Cardiac muscle cell (in vitro differentiated cells and primary cell): ENCODE measurements at places on chromosomes 4 and X. TPM values are rescaled to one million over a fixed set of nuclear protein-coding genes. Genes with fewer than 3 reads are reported as not detected.

The ERAS gene
- not detected in 2 replicates for total RNA-seq

The DUSP9 gene
- 5.4 and 8.7 TPM in 2 replicates for total RNA-seq

The MGARP gene
- 2.8 and 3.0 TPM in 2 replicates for total RNA-seq

The ZBTB33 gene
- total RNA-seq = 8.9 and 11.4 TPM in 2 replicates

The ADH7 gene
- not detected in 2 replicates for total RNA-seq

The TMEM164 gene
- 28.3 and 70.3 TPM in 2 replicates for total RNA-seq

GRCh38 chr4:101141855-101142254, 205.5 kb downstream of the PPP3CA start:
- H3K36me3 ChIP-seq = no peaks in the 10 kb centered on the region
- no peak overlapping the region for H3K4me3 ChIP-seq
- H3K4me1 ChIP-seq = no peaks in the 10 kb centered on the region
- no peak for DNase-seq
- no peaks in the 10 kb centered on the region for H3K27me3 ChIP-seq

- DNase-seq = peak; percentile 83
- H3K4me1 ChIP-seq = no peaks in the 10 kb centered on the region
- H3K27ac ChIP-seq = no peak overlapping the region
- no peaks in the 10 kb centered on the region for H3K27me3 ChIP-seq
- no peak overlapping the region for H3K4me3 ChIP-seq
These were observed 143.5 kb upstream of the GALNT7 start for GRCh38 chr4:173025131-173025530.

DNA sequence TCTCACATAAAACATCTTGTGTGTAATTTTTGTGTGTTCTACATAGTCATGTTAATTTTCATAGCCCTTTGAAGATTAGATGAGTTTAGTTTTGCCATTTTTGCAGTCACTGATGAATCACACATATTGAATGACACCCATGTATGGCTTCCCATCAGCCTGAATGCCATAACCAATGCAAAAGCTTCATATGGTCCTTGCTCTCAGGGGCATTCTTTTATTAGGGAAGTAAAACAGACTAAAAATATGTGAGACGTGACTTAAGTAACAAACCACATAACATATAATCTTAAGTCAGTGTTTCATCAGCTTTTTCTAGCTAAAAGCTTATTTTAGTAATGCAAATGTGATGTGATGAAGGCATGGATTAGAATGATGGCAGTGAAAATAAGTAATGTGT, 8.2 kb downstream of the SLC25A4 start:
- no peak overlapping the region for H3K4me3 ChIP-seq
- H3K4me1 ChIP-seq = peaks cover 2% of the 10 kb centered on the region
- H3K27ac ChIP-seq = peak overlapping the region; percentile 11
- DNase-seq = no peak

DNA sequence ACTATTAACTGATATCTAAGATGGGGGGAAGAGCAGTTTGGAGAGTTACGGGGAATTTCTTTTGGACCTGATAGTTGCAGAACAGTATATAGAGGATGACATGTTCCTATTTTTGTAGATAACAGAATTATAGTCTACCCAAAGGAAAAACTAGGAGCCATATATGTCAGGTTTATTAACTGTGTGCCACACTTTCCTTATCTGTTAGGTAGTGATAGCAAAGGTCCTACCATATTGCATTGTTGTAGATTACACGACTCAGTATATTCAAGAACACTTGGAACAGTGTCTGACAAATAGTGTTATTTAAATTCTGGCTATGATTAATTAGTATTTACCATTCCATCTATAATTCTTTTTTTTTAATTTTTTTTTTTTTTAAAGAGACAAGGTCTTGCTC, 175.3 kb downstream of the NR3C2 start:
- no peak for DNase-seq
- no peak overlapping the region for H3K27ac ChIP-seq
- no peaks in the 10 kb centered on the region for H3K4me1 ChIP-seq
- H3K27me3 ChIP-seq = no peaks in the 10 kb centered on the region
- H3K4me3 ChIP-seq = no peak overlapping the region
- no peaks in the 10 kb centered on the region for H3K36me3 ChIP-seq

DNA sequence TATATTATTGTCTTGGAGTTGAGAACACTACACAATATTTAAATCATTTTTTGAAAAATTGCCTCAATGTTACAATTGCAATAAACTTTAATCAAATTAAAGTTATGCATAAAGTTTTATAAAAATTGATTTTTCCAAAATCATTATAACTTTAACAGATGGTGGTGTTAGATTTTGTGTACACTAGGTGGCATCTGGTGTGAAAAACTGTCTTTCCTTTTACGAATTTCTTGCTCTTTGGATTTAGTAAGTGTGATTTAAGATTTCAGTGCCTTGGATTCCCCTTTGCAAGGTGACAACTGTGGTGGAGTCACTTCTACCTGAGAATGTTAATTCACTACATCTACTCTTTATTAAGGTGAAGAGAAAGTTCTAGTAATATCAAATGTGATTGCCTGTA, 91.6 kb downstream of the AREG start:
- no peaks in the 10 kb centered on the region for H3K36me3 ChIP-seq
- no peaks in the 10 kb centered on the region for H3K27me3 ChIP-seq
- peak; percentile 56 for DNase-seq
- H3K4me1 ChIP-seq = no peaks in the 10 kb centered on the region
- H3K27ac ChIP-seq = no peak overlapping the region
- no peak overlapping the region for H3K4me3 ChIP-seq

- no peak overlapping the region for H3K4me3 ChIP-seq
- DNase-seq = peak; percentile 41
- H3K27me3 ChIP-seq = no peaks in the 10 kb centered on the region
- no peaks in the 10 kb centered on the region for H3K36me3 ChIP-seq
- H3K4me1 ChIP-seq = no peaks in the 10 kb centered on the region
- H3K27ac ChIP-seq = no peak overlapping the region
These were observed 81.4 kb downstream of the RBM47 start for GRCh38 chr4:40548256-40548655.

DNA sequence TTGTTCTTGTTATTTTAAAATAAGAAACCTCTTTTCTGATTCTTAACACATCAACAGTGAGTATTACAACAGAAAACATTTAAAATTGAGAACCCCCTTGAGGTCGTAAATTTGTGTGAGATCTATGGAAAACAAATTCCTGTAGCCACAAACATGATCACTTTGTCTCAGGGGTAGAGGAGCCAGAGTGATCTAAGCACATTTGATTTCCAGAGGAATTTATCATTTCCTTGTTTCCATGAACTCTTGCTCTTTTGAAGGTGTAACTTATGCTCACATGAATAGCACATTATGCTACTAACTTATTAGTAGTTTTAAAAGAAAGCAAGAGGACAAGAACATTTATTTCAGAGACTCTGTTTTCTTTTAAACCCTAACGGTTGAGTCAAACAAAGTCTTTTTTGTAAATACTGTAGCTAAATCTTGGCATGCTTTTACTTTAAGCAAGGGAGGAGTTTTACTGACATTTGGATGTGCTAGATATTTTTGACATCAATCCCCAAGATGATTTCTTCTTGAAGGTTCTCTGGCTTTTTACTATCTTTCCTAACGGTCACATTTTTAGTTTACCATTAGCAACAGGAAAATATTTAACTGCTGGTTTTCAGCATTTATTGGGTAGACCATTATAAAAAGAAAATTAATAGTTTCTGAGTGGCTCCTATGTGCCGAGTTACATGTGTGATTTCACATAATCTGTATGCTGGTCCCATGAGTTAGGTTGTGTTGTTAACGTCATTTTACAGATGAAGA, 27.9 kb upstream of the ZCCHC12 start:
- DNase-seq = peak; percentile 9
- H3K27ac ChIP-seq = no peak overlapping the region
- no peaks in the 10 kb centered on the region for H3K27me3 ChIP-seq
- H3K4me1 ChIP-seq = no peaks in the 10 kb centered on the region

DNA sequence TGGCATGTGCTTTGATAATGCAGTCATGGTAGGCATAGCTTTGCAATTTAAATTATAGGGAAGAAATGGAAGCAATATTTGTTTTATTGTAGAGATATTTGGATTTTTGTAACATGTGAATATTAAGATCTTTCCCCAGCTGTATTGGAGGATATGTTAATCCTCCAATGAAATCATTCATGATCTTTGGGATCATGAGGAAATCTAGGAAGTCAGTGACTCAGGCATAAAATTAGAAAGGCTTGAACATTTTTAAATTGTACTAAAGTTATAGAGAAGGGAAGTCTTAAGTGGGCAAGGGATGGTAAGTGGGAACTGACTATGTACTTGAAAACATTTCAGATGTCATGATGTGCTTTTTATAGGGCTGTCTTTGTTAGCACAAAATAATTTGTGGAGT, 46.8 kb downstream of the FIP1L1 start:
- H3K36me3 ChIP-seq = peaks cover 14% of the 10 kb centered on the region
- no peak for DNase-seq
- peaks cover 34% of the 10 kb centered on the region for H3K4me1 ChIP-seq
- H3K4me3 ChIP-seq = no peak overlapping the region
- no peak overlapping the region for H3K27ac ChIP-seq

GRCh38 chrX:17355976-17356375, 19.0 kb upstream of the NHS start:
- DNase-seq = no peak
- no peaks in the 10 kb centered on the region for H3K36me3 ChIP-seq
- H3K27me3 ChIP-seq = no peaks in the 10 kb centered on the region
- H3K4me3 ChIP-seq = no peak overlapping the region
- H3K27ac ChIP-seq = no peak overlapping the region

DNA sequence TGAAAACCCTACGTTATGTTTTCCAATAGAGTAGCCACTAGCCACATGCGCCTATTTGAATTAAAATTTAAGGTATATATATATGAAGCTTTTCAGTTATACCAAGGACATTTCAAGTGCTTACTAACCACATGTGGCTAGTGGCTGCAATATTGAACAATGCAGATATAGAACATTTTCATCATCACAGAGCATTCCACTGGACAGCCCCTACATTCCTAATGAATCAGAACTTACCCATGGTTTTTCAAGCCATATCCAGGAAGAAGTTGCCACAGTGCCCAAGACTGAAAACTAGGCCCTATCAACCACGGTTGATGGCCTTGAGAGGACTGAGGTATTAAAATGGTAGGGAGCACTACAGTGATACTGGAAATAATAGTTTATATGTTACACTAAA, 29.7 kb downstream of the NEK1 start:
- no peaks in the 10 kb centered on the region for H3K27me3 ChIP-seq
- no peak for DNase-seq
- no peak overlapping the region for H3K27ac ChIP-seq
- H3K4me1 ChIP-seq = no peaks in the 10 kb centered on the region

GRCh38 chrX:29926659-29927058, 288.7 kb upstream of the MAGEB2 start:
- H3K27ac ChIP-seq = no peak overlapping the region
- H3K4me3 ChIP-seq = no peak overlapping the region
- H3K27me3 ChIP-seq = no peaks in the 10 kb centered on the region
- no peaks in the 10 kb centered on the region for H3K4me1 ChIP-seq
- DNase-seq = no peak

GRCh38 chrX:67545036-67545821, 1.4 kb downstream of the AR start:
- no peak overlapping the region for H3K27ac ChIP-seq
- H3K36me3 ChIP-seq = no peaks in the 10 kb centered on the region
- no peaks in the 10 kb centered on the region for H3K4me1 ChIP-seq
- peaks cover 41% of the 10 kb centered on the region for H3K27me3 ChIP-seq
- peak overlapping the region; percentile 33 for H3K4me3 ChIP-seq

GRCh38 chr4:6177587-6178197, 22.7 kb downstream of the JAKMIP1 start:
- no peaks in the 10 kb centered on the region for H3K4me1 ChIP-seq
- no peak for DNase-seq
- no peaks in the 10 kb centered on the region for H3K36me3 ChIP-seq
- no peaks in the 10 kb centered on the region for H3K27me3 ChIP-seq
- H3K4me3 ChIP-seq = no peak overlapping the region
- no peak overlapping the region for H3K27ac ChIP-seq

DNA sequence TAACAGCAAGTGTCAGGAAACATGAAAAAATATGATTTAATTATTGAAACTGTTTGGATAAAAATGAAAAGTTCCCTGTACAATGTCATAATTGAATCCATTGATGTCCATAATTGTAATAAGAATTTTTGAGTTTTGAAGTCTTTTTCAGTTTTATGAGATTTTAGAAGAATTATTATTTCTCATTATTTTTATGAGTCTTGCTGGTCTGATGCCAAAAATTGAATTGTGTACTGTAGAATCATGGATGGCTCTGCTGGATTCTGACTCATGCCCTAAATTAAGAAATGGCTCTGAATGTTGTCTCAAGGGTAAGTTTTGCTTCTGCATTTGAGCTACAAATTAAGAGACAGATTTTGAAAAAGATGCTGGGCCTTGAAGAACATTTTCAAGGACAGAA, 132.8 kb upstream of the MAP9 start:
- no peak overlapping the region for H3K4me3 ChIP-seq
- peaks cover 27% of the 10 kb centered on the region for H3K4me1 ChIP-seq
- H3K27ac ChIP-seq = no peak overlapping the region
- H3K27me3 ChIP-seq = no peaks in the 10 kb centered on the region
- no peaks in the 10 kb centered on the region for H3K36me3 ChIP-seq

- H3K27ac ChIP-seq = no peak overlapping the region
- H3K4me1 ChIP-seq = no peaks in the 10 kb centered on the region
- H3K36me3 ChIP-seq = no peaks in the 10 kb centered on the region
- no peak for DNase-seq
These were observed 436.6 kb downstream of the C4orf33 start for GRCh38 chr4:129532573-129532972.

- H3K27ac ChIP-seq = no peak overlapping the region
- H3K4me1 ChIP-seq = no peaks in the 10 kb centered on the region
- H3K4me3 ChIP-seq = no peak overlapping the region
- H3K27me3 ChIP-seq = no peaks in the 10 kb centered on the region
These were observed 23.5 kb downstream of the CXCL8 start for GRCh38 chr4:73763877-73764276.

DNA sequence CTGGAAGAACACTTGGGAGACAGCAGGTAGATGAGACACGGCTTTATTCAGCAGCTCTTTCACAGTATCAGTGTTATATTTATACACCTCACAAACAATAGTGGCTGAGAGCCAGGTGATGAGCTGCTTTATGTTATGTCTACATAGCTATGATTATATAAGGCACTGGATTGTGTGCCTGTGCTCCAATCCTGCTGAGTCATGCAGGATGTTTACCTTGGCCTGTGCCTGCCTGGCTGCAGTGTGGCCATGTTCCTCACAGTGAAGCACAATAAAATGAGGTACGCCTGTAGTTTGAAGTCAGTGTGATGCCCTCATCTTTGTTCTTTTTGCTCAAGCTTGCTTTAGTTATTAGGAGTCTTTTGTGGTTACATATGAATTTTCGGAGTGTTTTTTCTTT, 31.3 kb downstream of the CXCL13 start:
- H3K4me3 ChIP-seq = no peak overlapping the region
- no peaks in the 10 kb centered on the region for H3K27me3 ChIP-seq
- peak; percentile 79 for DNase-seq
- no peaks in the 10 kb centered on the region for H3K4me1 ChIP-seq
- no peak overlapping the region for H3K27ac ChIP-seq
